ENCODE measurements at places on chromosomes 6 and 20.

DNA sequence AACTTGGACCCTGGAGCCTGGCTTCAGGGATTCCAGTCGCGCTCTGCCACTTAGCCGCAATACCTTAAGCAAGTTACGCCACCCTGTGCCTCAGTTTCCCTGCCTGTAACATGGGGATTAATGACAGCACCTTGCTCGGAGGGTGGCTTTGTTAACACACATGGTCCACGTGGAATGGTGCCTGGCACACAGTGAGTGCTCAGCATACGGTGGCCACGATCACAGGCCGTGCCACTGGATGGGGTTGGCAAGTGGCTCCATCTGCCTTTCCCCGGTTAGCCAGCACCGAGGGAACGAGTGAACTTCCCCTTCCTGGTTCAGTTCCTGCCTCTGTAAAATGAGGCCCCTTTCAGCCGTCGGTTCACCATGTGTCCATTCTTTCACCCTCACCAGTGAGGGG lies 17.2 kb downstream of the C6orf132 start:
- DNase-seq, result no peak

DNA sequence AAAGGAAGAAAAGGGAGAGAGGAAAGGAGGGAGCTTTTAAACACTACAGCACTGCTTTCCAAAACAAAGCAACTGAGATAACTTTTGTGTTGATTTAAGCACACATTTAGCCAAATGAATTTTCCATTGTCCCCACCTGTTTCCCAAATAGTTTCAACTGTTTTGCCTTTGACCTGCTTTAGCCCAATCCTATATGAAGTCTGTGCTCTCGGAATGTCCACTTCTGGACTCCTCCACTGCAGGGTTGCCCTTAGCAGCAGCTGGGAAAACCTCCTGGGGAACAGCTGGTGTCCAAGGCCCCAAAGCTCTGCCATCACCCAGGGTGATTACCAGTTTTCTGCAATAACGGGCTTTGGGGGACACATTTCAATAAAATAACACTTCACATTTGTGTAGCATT lies 44.9 kb upstream of the PKHD1 start:
- DNase-seq, result no peak

DNA sequence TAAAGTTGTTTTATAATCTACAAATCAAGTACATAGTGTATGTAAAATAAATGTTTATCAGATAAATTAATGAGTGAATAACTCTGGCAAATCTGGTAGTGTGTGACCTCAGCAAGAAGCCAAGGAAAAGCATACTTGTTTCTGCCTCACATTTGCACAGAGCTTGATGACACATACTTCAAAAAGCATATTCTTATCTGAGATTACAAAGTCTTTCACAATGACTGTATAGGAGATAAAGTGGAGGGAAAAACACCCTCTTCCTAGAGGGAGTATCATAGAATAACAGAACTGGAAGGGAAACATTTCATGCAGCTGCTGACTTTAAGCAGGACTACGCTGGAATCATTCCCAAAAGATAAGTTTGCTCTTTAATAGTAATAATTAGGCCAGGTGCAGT lies 28.1 kb upstream of the AKAP7 start:
- peak; percentile 28 for DNase-seq

- DNase-seq, result no peak
Observed at GRCh38 chr20:55273149-55273548, 732.2 kb downstream of the CBLN4 start.

- no peak for DNase-seq
Observed at GRCh38 chr6:109515781-109516409, 32.9 kb upstream of the ZBTB24 start.

- DNase-seq, result peak; percentile 97
Observed at GRCh38 chr6:38702558-38703397, at the start of gene GLO1. GLO1 (minus strand) TSS chr6:38703145; CDS start chr6:38703054, 91 bp downstream.
